Astrocyte (in vitro differentiated cells and primary cell): ENCODE measurements at places on chromosomes 13 and 19. TPM values are rescaled to one million over a fixed set of nuclear protein-coding genes. Genes with fewer than 3 reads are reported as not detected.

Gene GSX1
- not detected in 2 replicates for total RNA-seq

- no peak overlapping the region for H3K27ac ChIP-seq
- DNase-seq, result no peak
- H3K27me3 ChIP-seq, result no peaks in the 10 kb centered on the region
- no peak overlapping the region for H3K4me3 ChIP-seq
- H3K36me3 ChIP-seq, result no peaks in the 10 kb centered on the region
- peaks cover 17% of the 10 kb centered on the region for H3K4me1 ChIP-seq
Observed at GRCh38 chr13:45051315-45051714, 62.0 kb downstream of the GPALPP1 start.

DNA sequence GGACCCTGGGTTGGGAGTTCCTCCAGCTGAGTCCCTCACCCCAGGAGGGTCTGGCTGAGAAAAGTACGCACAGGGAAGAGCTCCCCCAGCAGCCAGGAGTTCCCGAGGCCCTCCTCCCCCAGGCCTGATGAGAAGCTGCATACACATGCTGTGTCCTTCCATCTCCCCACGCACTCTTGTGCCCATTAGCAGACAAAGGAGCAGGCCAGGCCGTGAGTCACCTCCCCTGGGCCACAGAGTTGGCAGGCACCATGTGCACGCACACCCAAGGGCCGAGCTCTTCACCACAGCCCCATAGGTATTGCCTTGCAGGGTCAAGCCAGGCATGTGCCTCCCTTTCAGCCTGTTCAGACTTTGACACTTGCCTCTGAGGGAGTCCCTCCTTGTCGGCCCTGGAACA lies 17.5 kb downstream of the MAU2 start:
- H3K4me1 ChIP-seq, result peaks cover 12% of the 10 kb centered on the region
- no peaks in the 10 kb centered on the region for H3K27me3 ChIP-seq
- peak overlapping the region; percentile 2 for H3K27ac ChIP-seq
- DNase-seq, result peak; percentile 71

DNA sequence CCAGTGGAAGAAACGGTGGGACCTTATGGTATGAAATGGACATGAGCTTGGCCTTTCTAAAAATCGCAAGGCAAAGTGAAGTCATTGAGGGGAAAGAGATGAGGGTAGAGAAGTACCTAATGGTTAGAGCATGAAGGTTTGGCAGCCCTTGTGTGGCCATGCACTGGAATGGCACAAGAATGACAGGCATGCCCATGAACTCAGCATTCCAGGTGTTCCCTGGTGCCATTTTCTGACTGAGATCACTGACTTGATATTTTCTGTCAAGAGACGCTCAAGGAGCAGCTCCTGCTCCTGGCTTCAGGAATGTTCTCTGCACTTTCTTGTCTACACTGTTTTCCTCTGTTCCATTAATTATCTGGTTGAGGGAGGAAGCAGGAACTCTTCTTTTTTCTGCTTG lies 225.0 kb upstream of the SLC10A2 start:
- no peak overlapping the region for H3K27ac ChIP-seq
- no peaks in the 10 kb centered on the region for H3K27me3 ChIP-seq
- no peak for DNase-seq
- H3K36me3 ChIP-seq, result no peaks in the 10 kb centered on the region

Gene KLF1
- total RNA-seq, result 0.17 TPM in 1 of 2 replicates, not detected in the other

GRCh38 chr13:31887286-31887685 lies 144.3 kb upstream of the FRY start:
- DNase-seq, result peak; percentile 33
- H3K36me3 ChIP-seq, result no peaks in the 10 kb centered on the region
- H3K27me3 ChIP-seq, result no peaks in the 10 kb centered on the region
- H3K4me3 ChIP-seq, result no peak overlapping the region
- no peak overlapping the region for H3K27ac ChIP-seq
- H3K4me1 ChIP-seq, result no peaks in the 10 kb centered on the region

DNA sequence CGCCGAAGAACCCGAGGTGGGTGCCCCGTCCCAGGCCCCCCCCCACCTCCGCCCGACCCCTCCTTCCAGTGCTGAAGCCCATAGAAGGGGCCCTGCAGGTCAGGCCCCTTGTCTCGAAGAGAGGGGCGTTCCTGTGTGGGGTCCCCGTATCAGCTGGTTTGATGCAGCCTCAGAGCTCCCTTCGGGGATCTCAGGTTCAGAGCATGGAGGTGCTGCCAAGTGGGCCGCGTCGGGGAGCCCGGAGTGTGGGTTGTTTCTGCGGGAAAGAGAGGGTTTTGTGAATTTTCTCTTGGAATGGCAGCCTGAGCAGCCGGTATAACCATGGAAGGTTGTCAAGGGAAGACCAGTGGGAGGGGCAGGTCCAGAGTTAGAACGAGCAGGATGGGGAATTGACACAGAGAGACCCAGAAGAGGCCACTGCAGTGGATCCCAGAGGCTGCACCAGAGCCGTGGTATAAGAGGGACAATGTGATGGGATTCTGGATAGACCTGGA lies 384 bp downstream of the TRAPPC2B start:
- DNase-seq, result peak; percentile 3
- peak overlapping the region; percentile 67 for H3K4me3 ChIP-seq
- no peaks in the 10 kb centered on the region for H3K4me1 ChIP-seq
- H3K27me3 ChIP-seq, result no peaks in the 10 kb centered on the region
- H3K27ac ChIP-seq, result peak overlapping the region; percentile 66
- peaks cover under 1% of the 10 kb centered on the region for H3K36me3 ChIP-seq

DNA sequence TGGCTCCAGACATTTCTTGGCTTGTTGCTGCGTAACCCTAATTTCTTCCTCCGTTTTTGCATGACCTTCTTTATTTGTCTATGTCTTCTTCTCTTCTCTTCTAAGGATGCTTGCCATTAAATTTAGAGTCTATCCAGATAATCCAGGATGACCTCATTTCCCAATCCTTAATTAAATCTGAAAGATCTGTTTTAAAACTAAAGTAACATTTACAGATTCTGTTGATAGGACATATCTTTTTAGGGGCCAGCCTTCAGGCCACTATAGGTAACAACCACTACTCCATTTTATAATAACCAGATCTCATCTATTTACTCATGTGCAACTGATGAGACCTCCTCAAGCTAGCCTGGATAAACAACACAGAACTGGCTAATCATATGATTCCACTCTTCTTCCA lies 490.5 kb upstream of the SLC10A2 start:
- no peaks in the 10 kb centered on the region for H3K27me3 ChIP-seq
- H3K4me1 ChIP-seq, result no peaks in the 10 kb centered on the region
- H3K36me3 ChIP-seq, result no peaks in the 10 kb centered on the region
- DNase-seq, result no peak
- H3K27ac ChIP-seq, result no peak overlapping the region

DNA sequence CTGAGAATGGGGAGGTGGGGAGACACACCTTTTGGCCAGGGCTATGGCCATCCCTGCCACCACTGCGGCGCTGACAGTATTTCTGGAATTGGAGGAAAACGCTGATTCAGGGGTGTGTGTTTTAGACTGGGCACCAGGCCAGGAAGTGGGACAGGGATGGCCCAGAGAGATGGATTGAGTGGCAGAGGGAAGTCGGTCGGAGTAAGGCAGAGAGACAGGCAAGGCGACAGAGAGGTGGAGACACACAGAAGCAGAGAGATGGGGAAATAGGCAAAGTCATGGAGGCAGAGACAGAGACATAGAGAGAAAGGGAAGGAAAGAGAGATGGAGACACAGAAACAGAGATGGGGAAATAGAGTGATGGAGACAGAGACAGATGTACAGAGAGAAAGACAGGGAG lies 4.1 kb upstream of the C19orf81 start:
- H3K27me3 ChIP-seq, result no peaks in the 10 kb centered on the region
- H3K27ac ChIP-seq, result no peak overlapping the region
- no peaks in the 10 kb centered on the region for H3K4me1 ChIP-seq
- no peak for DNase-seq

GRCh38 chr13:113147206-113147605 lies 11.2 kb upstream of the PROZ start:
- no peaks in the 10 kb centered on the region for H3K27me3 ChIP-seq
- DNase-seq, result no peak
- H3K4me3 ChIP-seq, result no peak overlapping the region

DNA sequence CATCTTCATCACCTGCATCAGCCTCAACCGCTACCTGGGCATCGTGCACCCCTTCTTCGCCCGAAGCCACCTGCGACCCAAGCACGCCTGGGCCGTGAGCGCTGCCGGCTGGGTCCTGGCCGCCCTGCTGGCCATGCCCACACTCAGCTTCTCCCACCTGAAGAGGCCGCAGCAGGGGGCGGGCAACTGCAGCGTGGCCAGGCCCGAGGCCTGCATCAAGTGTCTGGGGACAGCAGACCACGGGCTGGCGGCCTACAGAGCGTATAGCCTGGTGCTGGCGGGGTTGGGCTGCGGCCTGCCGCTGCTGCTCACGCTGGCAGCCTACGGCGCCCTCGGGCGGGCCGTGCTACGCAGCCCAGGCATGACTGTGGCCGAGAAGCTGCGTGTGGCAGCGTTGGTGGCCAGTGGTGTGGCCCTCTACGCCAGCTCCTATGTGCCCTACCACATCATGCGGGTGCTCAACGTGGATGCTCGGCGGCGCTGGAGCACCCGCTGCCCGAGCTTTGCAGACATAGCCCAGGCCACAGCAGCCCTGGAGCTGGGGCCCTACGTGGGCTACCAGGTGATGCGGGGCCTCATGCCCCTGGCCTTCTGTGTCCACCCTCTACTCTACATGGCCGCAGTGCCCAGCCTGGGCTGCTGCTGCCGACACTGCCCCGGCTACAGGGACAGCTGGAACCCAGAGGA lies 2.6 kb downstream of the P2RY11 start:
- no peak overlapping the region for H3K4me3 ChIP-seq
- peaks cover 10% of the 10 kb centered on the region for H3K4me1 ChIP-seq
- no peaks in the 10 kb centered on the region for H3K27me3 ChIP-seq

Gene CEACAM6
- total RNA-seq, result not detected in 2 replicates

DNA sequence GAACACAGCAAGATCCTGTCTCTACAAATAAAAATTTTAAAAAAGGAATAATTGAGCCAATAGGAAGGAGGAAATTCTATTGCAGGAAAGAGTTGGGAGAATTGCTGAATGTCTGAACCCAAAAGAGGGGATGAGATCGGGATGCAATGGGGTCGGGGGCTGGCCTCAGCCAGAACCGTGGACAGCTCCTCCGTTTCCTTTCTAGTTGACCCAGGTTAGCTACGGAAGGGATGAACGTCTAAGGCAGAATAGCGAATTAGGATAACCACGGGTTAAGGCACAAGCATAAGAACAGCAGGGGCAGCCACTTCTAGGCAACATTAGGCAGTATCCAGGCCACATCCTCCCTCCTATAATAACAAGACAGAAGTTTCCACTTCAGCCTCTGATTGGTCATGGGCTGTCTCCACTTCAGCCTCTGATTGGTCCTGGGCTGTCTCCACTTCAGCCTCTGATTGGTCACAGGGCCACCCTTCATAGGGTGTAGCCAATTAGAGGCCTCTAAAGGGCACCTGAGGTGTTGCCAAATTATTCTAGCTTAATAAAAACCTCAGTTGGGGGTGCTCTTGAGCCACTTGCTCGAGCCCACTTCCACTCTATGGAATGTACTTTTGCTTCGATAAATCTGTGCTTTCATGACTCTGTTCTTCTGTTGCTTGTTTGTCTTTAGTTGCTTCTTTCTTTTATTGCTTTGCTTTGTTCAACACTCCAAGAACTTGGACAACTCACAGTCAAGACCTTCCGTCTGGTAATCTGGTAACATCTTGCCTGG lies 24.9 kb upstream of the TPM4 start:
- no peak overlapping the region for H3K4me3 ChIP-seq
- DNase-seq, result no peak
- no peaks in the 10 kb centered on the region for H3K36me3 ChIP-seq
- H3K27me3 ChIP-seq, result no peaks in the 10 kb centered on the region
- H3K4me1 ChIP-seq, result no peaks in the 10 kb centered on the region
- no peak overlapping the region for H3K27ac ChIP-seq

Gene LHB
- 0.48 TPM in 1 of 2 replicates, not detected in the other for total RNA-seq

DNA sequence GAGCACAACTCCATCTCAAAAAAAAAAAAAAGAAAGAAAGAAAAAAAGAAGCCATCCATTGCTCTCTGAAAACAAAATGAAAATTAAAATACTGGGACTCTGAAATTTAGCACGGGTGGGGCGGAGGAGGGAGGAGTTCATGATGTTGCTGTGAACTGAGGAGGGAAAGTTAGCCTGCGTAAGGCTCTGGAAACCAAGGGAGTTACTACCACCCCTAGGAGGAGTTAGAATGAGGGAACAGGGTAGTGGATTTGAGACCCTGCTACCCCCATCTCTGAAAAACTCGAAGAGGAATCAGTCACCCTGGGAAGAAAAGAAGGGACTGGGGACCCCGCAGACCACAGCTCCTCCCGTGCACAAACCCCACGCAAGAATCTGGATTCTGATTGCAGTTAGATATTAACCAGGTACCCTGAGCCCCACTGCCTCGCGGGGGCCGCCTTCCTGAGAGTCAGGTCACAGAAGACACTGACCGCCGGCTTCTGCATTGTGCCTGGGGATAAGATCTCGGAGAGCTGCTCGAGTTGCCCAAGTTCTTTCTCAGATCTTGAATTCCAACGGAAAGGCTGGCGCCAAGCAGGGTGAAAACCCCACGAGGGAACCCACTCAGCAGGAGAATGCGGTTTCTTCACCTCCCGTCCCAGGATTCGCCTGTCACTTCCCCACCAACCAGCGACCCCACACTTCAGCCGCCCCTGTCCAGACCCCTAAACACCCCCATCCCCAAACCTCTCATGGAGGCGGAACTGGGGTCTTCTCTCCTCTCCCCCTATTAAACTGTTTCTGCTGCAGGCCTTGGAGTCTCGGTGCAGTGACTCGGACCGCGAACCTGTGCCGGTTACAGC lies 870 bp downstream of the ZNF442 start:
- peak; percentile 3 for DNase-seq
- H3K36me3 ChIP-seq, result no peaks in the 10 kb centered on the region
- peak overlapping the region; percentile 72 for H3K4me3 ChIP-seq

- H3K27me3 ChIP-seq, result peaks cover 4% of the 10 kb centered on the region
- H3K36me3 ChIP-seq, result no peaks in the 10 kb centered on the region
- H3K4me3 ChIP-seq, result no peak overlapping the region
- no peak overlapping the region for H3K27ac ChIP-seq
- no peak for DNase-seq
Observed at GRCh38 chr19:14339741-14340140, 41.5 kb upstream of the ADGRE5 start.

- no peak overlapping the region for H3K27ac ChIP-seq
- H3K27me3 ChIP-seq, result peaks cover 3% of the 10 kb centered on the region
- no peak for DNase-seq
- peaks cover 24% of the 10 kb centered on the region for H3K4me1 ChIP-seq
- H3K4me3 ChIP-seq, result no peak overlapping the region
- H3K36me3 ChIP-seq, result no peaks in the 10 kb centered on the region
Observed at GRCh38 chr13:112726016-112726767, 36.4 kb downstream of the ATP11A start.

Gene LYPD3
- 0.22 and 0.54 TPM in 2 replicates for total RNA-seq

DNA sequence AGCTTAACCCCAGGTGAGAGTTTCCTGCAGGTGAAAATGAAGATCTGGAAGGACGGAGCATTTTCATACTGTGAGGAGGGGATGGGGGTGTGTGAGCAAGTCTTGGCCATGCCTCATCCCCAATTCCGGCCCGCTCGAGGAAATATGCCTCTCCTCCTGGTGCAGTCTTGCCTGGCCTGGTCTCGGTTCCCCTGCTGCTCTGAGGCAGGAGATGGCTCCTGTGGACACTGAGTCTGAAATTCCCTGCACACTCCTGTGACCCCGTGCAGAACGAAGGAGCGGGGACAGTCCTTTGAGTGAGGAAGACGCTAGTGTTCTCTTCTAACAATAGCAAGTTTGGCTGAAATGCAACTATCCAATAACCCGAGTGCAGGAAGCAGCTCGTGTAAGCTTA lies 329 bp upstream of the ZNF439 start:
- no peak overlapping the region for H3K27ac ChIP-seq
- no peaks in the 10 kb centered on the region for H3K4me1 ChIP-seq
- H3K27me3 ChIP-seq, result no peaks in the 10 kb centered on the region
- peak overlapping the region; percentile 55 for H3K4me3 ChIP-seq
- no peaks in the 10 kb centered on the region for H3K36me3 ChIP-seq
- no peak for DNase-seq
